ENCODE measurements at places on chromosomes 7 and 10.

- DNase-seq, result no peak
Observed at GRCh38 chr7:130476297-130477150, 15.4 kb upstream of the MEST start.

DNA sequence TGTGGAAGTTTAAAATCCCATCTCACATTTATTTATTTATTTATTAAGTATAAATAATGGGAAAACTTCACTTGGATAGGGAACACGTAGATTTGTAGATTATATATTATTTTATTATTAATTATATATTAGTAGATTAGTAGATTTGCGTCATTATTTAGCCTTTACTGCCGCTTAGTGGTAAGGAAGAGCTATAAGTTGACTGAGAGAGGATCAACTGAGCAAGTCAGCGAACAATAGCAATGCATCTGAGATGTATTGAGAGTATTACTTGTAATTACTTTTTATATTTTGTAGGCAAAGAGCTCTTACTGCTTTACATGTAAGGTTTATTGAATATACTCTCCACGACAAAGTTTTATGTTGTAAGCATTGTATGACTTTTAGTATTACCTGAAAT lies 244.5 kb upstream of the ANKRD30A start:
- DNase-seq, result peak; percentile 10

GRCh38 chr7:89001306-89001705 lies 205.8 kb upstream of the TEX47 start:
- no peak for DNase-seq

- no peak for DNase-seq
Observed at GRCh38 chr7:155401231-155401630, 56.7 kb upstream of the EN2 start.

DNA sequence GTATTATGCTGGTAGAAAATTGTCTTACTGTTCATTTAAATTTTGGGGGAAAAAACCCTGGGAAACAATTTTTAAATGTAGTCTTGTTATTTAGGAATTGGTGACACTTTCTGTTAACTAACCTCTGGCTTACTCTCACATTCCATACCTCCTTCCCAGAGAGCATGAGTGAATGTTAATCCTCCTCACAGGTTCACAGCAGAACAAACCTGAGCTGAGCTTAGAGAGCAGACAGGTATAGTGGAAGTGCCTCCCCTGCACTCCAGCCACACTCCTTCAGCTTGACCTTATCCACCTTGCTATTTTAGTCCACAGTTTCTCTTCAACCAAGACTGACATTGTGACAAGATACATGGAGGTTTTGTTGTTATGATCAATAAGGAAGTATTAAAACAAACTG lies 235.9 kb downstream of the FOXP2 start:
- DNase-seq, result no peak

DNA sequence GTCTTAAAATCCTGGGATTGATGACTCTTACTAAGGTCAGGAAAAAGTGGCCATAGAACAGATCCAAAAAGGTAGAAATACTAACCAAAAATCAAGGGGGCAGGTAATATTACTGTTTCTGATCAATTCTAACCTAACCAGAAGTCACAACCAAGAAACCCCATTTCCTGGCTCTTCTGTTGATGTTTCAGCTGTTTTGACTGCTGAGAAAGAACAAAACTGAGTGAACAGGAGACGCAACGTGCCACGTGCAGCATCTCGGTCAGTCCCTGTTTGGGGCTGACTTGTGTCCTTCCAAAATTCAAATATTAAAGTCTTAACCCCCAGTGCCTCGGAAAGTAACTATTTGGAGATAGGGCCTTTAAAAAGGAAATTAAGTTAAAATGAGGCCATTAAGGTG lies 56.8 kb downstream of the JAZF1 start:
- no peak for DNase-seq

DNA sequence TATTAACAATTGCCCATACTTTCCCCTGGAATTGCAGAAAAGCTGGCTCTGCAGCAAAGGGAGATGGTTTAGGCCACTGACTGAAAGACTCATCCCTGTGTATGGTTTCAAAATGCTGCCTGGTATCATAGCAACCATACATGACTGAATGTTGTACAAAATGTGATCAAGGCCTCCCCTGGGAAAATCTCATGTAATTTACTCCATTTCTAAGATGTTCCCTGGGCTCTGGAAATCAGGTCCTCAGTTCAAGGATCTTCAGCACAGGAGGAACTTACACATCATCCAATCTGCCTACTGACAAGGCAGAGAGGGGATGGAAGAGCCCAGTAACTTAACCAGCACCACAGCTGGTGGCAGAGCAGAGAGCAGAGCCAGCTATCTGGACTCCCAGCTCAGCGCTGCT lies 111.8 kb downstream of the JAZF1 start:
- no peak for DNase-seq

Measured in Daoy (cell line).